Left ventricle myocardium inferior (tissue), 1 donor: ENCODE measurements at places on chromosomes 7 and 10.

GRCh38 chr10:62305813-62306212 is 37.2 kb upstream of the RTKN2 start:
- no peak for DNase-seq

DNA sequence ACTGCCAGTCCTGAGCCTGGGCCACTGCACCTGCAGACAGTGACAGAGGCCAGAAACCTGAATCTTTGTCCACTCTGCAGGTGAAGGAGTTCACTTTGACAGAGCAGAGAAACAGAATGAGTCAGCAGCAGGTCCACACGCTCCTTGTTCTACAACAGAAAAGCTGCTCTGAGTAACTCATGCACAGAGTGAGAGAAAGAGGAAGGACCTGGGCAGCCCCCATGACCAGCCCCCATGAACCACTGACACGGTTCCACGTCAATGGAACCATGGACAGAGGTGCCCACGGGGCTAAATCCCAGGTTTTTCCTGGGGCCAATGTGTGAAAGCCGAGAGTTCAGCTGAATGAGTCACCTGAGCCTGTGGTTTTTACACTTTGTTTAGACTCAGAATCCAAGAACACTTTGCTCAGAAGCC is 40.8 kb upstream of the CTBP2 start:
- DNase-seq, result no peak

DNA sequence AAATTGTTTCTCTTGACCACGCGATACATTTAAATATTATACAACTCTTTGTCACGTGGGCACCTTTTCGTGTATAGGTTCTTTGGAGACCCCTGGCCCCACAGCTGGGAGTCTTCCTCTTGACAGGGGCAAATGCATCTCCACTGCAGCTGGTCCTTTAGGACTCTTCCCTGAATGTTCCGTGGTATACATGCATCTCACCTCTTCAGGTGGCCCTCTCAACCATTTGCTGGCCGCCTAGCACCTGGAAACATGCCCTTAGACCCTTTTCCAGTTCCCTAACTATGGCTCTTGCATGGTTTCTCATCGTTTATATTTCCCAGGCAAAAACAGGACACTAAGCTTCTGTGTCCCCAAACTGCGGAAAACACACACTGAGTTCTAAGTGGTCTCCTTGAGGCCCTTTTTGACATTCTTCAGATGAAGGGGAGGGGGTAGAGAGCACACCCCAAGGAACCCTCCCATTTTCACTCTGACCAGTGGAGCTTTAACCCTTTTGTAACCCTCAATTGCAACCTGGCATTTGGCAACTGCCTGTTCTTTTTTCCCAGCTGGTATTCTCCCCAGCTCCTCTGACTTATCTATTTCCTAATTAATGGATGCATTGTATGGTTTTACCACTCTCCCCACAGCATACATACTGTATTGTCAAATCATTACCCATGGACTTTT is 20.6 kb downstream of the HNRNPA2B1 start:
- no peak for DNase-seq

- DNase-seq, result no peak
These were observed 158.8 kb downstream of the WDR37 start for GRCh38 chr10:1214882-1215540.

DNA sequence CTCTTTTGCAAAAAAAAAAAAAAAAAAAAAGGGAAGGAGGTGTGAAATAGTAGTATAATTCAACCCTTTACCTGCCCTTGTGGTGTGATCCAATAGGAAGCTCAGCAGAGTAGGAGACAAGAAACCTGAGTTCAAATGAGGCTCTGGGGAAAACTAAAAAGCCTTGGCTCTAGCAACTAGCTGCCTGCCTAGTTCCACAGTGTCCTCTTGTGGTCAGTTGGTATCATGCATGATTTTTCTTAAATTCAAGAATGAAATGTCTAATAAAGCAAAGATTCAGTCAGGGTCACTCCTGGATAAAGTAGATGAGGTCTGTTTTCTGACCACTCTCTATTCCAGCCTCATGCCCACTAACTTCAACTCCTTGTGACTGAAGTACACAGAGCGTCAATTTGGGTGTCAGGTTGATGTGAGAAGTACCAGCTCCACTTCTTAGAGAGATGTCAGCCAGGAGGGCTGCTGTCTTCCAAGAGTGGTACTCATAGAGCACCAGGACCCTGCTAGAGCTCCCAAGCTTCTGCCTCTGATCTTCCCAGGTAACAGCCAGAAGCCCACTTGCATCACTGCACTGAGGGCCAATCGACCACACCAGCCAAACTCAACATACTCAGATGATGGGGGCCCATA is 10.5 kb downstream of the LSM5 start:
- no peak for DNase-seq

GRCh38 chr7:342681-343216 is 52.8 kb downstream of the FOXL3 start:
- no peak for DNase-seq

GRCh38 chr7:130951976-130952876 is 218.2 kb upstream of the KLF14 start:
- no peak for DNase-seq

- DNase-seq, result no peak
These were observed 57.8 kb downstream of the COL26A1 start for GRCh38 chr7:101420436-101420835.

- DNase-seq, result no peak
These were observed 374.4 kb downstream of the BBS9 start for GRCh38 chr7:33503736-33504135.

DNA sequence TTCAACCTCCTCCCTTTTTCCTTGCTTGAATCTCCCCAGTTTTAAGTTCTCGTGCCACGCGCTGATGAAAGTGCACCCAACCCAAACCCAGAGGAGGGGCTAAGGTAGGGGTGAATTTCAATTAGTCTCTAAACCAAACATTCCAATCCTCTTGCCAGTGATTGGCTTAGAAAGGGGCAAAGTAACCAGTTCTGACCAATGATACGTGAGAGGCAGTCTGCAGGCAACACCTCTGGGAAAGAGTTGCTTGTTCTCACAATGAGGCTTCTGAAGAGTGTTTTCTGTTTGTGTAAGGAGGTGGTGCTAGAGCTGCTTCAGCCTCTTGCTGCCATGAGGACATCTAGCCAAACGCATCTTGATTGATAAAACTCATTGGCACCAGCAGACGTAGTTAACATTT is 21.8 kb downstream of the SLC35G1 start:
- no peak for DNase-seq

DNA sequence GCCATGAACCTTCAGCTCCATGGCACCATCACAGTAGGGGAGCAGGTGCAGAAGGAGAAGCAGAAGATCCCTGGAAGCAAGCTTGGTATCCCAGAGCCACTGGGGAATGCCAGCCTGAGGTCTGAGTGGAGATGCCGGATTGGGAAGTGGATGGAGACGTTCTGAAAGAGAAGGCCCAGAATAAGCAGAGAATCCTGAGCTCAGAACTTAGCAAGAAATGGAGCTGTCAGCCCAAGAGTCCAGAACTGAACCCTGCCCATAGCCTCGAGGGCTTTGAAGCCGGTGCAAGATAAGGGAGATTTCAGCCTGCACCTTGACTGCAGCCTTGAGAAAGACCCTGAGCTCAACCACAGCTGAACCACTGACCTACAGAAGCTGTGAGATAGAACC is 13.9 kb upstream of the GDF10 start:
- DNase-seq, result no peak
